Tongue (tissue), 3 donors: ENCODE measurements at places on chromosomes 13 and 19.

DNA sequence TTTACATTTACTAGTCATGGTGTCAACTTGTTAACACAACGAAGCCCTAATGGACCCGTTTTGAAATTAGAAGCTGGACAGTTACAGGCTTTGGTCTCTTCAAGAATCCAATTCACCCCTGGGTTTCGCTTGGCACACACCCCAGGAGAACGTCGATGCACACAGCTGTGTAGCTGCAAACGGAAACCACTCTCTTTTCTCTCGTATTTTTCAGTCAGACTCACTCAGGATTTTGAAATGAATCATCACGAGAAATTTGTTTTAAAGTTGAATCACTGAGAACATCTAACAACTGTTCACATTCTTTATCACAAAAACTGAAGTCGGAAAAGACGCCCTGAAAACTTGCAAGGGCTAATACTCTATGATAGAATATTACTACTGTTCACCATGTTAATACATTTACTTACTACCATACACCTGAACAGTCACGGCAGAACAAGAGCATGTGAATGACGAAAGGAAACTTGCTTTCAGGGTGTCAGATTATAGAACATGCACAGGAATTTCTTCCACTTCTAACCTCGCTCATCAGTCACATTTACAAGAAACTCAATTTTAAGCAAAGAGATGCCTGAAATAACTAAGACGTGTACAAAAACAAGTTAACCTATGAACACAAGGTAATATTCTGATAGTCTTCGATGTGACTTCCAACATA, 4.7 kb downstream of the PNMA8A start:
- DNase-seq, result peak; percentile 89

GRCh38 chr19:38321646-38322196, 2.1 kb downstream of the KCNK6 start:
- no peak for DNase-seq

- DNase-seq, result peak; percentile 39
These were observed 8.2 kb downstream of the RASGRP4 start for GRCh38 chr19:38417544-38418506.

GRCh38 chr19:52370341-52370710, 603 bp downstream of the ZNF880 start:
- DNase-seq, result no peak

GRCh38 chr13:85261757-85262346, 537.4 kb downstream of the SLITRK6 start:
- DNase-seq, result no peak

- peak; percentile 91 for DNase-seq
These were observed 144.5 kb upstream of the ZNF536 start for GRCh38 chr19:30227661-30228112.

DNA sequence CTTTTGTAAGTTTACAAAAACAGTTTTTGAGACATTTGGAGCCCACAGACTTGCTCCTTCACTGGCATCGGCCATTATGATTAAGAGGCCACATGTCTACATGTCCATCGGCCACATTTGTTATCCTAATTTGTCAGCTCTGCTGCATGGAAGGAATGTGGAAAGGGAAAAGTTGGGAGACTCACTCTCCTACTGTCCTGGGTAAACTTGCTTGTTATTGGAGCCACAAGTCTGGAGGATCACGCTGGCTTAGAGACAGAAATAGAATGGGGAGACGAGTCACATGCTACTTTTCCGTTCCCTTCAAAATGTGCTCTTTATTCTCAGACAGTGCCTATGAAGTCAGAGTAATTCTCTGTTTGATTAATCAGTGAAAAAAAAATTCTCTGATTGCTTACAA, 741.2 kb upstream of the PCDH9 start:
- no peak for DNase-seq

- DNase-seq, result no peak
These were observed 716.2 kb upstream of the GPC6 start for GRCh38 chr13:92510416-92510815.

- peak; percentile 74 for DNase-seq
These were observed 2.0 kb downstream of the FBL start for GRCh38 chr19:39843919-39844793.

GRCh38 chr19:50371914-50372475, 4.3 kb upstream of the NR1H2 start:
- DNase-seq, result no peak

DNA sequence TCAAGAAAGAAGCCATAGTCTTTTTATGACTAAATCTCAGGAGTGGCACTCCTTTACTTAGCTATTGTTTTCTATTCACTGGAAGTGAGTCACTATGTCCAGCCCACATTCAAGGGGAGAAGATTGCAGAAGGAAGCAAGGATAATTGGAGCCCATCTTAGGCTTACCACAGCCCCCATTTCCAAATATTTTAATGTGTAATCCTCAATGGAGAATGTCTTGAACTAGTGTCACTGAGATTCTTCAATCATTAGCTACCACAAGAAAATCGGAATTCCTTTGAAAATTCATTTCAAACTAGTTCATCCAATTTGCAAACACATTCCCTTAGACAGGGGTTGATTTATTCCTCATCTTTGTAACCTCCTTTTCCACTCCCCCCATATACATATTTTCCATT, 84.7 kb downstream of the DLEU7 start:
- no peak for DNase-seq

GRCh38 chr13:78035500-78035899, 116.9 kb upstream of the EDNRB start:
- DNase-seq, result no peak

DNA sequence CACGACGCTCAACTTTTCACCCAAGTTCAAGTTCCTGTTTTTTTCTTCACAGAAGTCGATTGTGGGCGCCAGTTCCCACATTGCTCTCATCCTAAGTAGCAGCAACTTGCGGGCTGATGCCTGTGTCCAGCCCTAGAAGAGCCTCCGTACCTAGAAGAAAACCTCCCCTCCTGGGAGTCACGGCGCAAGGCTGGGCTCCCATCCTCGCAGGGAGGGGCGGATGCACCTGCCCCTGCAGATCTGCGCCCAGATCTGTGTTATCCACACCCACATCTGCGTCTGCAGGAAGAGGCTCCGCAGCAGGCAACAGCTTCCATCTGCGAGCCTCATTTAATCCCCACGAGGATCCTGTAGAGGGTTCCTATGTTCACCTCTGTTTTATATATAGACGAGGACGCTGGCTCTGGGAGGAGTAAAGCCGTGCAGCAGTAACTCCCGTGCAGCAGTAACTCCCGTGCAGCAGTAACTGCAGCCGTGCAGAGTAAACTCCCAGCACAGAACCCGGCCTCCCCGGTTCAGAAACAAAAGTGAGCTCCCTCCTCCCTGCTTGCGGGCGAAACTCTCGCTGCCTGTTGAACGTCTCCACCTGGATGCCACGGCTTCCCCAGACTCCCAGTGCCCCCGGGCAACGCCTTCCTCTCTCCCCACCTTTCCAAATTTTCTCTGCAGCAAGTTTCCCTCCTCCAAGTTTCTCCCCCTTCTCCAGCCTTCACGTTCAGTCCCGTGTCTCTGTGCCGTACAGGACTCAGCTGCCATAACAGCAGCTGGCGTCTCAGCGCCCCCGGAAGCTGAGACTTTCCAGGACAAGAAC, 23.5 kb upstream of the LAIR1 start:
- DNase-seq, result peak; percentile 45

DNA sequence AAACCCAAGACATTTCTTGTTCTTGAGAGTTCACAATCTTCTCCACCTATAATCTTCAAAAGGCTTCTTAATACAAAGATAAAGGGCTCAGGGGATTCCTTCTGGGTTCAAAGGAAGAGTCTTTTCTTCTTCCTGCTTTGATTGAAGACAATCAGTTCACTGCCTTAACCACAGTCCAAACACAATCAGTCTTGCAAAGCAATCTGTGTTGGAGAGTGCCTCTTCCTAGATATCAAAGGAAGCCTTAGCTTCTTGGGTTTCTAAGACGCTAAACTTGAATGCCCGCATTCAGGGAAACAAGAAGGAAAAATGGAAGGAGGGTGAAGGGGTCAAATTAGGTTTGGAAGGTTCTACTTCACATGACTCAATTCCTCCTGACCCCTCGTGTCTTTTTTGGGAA, 27.2 kb downstream of the RANBP3 start:
- DNase-seq, result no peak

GRCh38 chr13:34883396-34883795, 58.7 kb upstream of the NBEA start:
- DNase-seq, result peak; percentile 78

DNA sequence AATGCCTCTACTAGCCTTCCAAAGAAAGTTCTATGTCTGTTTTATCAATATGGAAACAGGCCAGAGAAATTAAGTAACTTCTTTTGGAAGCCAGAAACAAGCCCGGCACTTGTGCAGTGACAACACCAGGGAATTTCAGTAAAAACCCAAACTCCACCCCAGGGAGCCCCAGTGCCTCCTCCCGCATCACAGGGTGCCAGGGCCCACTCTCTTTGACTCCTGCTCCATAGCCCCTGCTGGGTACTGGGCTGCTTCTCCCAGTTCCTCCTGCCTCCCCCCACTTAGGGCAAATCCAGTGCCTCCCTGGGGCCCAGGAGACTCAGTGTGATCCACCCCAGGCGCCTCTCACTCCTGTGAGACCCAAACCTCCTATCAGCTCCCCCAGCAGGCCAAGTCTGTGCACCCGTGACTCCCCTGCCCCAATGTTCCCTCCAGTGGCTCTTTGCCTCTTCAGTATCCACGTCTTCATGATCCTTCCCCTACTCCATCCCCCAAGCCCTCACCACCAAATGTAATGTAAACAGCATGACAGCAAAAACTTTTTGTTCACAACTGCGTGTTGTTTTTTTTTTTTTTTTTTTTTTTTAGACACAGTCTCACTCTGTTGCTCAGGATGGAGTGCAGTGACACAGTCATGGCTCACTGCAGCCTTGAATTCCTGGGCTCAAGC, 2.3 kb upstream of the FFAR3 start:
- no peak for DNase-seq

DNA sequence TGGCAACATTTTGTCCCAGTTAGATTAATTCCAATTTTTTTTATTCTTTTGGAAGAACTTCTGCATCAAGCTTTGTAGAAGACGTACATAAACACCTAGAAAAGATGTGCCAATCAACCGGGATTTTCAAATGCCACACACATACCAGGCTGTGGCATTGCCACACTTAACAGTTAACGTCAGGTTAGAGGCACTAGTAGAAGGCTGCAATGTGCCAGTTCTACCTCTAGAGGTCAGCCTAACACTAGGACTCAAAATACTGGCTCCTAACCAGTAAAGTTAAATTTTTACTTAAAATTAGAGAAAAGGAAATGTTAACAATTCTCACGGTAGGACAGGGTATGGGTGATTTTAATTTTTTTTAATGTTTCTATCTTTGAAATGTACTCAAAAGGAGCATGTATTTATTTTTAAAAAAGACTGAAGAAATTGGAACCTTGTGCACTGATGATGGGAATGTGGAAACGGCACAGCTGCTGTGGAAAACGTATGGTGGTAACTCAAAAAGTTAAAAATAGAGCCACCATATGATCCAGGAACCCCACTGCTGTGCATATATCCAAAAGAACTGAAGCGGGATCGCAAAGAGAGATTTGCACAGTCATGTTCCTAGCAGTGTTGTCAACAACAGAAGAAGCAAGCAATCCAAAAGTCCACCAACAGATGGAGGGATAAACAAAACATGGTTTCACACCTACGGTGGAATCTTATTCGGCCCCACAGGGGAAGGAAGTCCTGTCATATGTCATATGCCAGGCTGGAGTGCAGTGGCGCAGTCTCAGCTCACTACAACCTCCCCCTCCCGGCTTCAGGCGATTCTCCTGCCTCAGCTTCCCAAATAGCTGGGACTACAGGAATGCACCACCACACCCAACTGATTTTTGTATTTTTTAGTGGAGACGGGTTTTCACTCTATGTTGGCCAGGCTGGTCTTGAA, 30.3 kb downstream of the CRYL1 start:
- DNase-seq, result peak; percentile 84

DNA sequence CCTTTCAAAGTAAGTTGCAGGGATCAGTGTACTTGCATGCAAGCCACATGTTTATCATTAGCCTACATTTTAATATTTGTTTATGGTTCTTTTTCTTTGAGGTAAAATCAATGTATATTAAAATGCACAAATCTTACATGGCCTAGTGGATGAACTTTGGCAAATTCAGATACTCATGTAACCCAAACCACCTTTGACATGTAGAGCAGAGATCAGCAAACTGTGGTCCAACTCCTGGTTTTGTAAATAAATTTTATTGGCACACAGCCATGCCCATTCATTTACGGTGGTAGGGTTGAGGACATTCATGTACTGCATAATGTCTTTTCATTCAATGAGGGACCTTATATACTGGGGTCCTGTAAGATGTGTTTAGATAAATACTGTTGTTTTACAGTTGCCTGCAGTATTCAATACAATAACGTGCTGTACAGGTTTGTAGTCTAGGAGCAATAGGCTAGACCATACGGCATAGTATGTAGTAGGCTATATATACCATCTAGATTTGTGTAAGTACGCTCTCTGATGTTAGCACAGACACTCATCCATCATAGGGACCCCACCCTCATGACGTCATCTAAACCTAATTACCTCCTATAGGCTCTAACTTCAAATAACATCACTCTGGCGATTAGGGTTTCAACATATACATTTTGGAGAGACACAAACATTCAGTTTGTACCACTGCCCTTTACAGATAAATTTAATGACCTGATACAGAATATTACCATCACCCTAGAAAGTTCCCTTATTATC, 5.7 kb downstream of the NDFIP2 start:
- DNase-seq, result no peak

GRCh38 chr19:12821761-12822160, 12.6 kb downstream of the RTBDN start:
- no peak for DNase-seq

- no peak for DNase-seq
These were observed at the start of gene ELL for GRCh38 chr19:18521692-18522123. Gene ELL (minus strand): TSS chr19:18522070. CDS start chr19:18522055, 15 bp downstream.

GRCh38 chr19:29275266-29275665, 62.3 kb upstream of the UQCRFS1 start:
- DNase-seq, result no peak

- peak; percentile 14 for DNase-seq
These were observed 926 bp downstream of the ZNF587 start for GRCh38 chr19:57850553-57851017.
